ENCODE measurements at places on chromosomes 4 and X.
A peak's percentile ranks its signal among the peaks of the same experiment; 100 is the strongest.

GRCh38 chr4:36392916-36393315 is 111.5 kb downstream of the DTHD1 start:
- no peak for DNase-seq

DNA sequence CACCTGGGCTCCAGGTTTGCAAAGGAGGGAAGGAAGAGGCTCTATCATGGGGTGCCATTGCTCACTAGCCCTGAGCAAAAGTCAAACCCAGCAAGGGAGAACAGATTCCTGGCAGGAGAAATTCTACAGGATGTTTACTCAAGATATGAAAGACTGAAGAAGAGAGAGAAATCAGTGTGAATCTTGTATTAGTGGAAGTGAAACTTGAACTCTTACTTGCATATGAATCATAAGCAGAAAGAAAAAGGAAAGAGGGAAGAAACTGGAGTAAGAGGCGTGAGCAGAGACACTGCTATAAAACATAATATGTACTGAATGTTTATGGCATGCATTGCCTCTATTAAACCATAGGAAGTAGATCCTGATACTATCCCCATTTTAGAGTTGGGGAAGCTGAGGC is 60.9 kb downstream of the C4orf46 start:
- no peak for DNase-seq

- no peak for DNase-seq
These were observed 106.8 kb upstream of the CBLL2 start for GRCh38 chrX:22165732-22166457.

- no peak for DNase-seq
These were observed 29.7 kb downstream of the SYNPO2 start for GRCh38 chr4:118918388-118918787.

DNA sequence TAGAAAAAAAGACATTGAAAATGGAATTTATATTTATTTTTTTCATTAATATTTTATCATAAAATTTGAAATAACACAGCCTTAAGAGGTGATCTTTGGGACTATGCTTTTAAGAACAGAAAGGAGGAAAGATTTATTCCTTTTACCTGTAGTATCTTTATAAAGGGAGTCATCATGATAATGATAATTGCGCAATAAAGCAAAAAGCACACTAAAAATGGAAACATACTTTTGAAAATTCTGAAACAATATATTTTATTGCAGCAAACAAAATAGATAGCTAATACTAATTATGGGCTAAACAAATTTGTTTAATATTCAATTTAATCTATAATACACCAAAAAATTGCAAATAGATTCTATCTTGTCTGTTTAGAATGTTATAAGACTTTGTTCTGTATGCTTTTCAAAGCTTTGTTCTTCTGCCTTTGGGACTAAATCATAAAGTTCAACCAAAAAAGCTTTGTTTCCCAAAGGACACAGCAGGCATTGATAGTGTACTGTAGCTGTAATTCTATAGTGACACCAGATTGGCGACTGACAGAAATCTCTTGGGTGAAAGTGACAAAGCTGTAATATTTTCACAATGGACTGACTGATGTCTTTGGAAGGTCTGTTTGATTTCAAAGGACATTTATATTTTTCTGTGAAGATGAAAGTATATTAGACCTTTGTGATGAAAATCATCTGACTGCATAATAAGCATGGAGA is 2156.6 kb upstream of the TENM3 start:
- DNase-seq = no peak

GRCh38 chr4:4803912-4804296 is 55.6 kb upstream of the MSX1 start:
- no peak for DNase-seq

DNA sequence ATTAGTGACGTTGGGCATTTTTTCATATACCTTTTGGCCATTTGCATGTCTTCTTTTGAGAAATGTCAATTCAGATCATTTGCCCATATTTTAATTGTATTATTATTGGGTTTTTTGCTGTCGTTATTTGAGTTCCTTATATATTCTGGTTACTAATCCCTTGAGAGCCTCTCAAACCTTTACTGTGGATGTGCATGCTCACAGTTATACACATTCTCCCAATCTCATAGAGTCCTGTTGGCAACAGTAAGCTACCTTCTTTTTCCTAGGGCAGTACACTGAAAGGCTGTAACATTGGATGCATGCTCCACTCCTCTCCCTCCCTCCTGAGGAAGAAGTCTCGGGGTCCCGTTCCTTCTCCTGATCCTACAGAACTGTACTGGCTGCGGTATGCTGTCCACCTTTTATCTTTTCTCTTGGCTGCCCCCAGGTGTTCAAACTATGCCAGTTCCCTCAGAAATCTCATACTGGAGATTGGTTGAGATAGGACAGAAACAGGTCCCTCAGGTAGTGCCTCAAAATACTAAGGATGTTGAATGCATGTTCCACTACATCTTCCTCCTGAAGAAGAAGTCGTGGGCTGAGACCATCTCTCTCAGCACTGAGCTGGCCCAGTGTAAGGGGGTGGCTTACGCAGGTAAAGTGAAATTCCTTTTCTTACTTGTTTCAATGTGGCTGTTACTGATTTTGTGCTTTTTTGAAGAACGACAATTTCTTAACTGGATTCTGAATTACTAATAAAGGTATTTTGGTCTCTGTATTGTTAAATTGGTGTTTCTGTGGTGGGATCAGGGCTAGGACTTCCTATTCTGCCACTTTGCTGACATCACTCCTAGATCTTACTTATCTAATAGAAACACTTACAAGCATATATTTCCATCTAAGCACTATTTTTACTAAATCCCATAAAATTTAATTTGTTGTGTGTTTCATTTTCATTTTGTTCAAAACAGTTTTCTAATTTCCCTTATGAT is 145.4 kb upstream of the HUWE1 start:
- DNase-seq = peak; percentile 8

- DNase-seq = no peak
These were observed 97.5 kb upstream of the STX18 start for GRCh38 chr4:4639370-4639769.

GRCh38 chrX:78314561-78314960 is 12.8 kb downstream of the CYSLTR1 start:
- DNase-seq = no peak

DNA sequence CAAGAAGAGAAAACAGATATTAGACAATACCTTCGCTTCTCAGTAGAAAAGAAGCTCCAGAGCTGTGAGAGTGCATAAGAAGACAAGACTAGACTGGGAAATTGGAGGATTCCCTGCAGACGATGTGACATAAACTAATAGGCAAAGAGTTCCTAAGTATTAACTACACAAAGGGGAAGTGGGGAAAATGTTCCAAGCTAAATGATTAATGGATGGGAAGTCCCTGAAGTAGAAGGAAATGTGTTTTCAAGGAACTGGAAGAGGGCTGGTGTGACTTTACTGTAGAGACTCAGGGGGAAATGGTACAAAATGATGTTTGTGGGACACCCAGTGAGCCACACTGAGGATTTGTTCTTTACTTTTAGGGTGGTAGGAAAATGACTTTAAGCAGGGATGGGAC is 69.7 kb upstream of the DCLK2 start:
- DNase-seq = no peak

DNA sequence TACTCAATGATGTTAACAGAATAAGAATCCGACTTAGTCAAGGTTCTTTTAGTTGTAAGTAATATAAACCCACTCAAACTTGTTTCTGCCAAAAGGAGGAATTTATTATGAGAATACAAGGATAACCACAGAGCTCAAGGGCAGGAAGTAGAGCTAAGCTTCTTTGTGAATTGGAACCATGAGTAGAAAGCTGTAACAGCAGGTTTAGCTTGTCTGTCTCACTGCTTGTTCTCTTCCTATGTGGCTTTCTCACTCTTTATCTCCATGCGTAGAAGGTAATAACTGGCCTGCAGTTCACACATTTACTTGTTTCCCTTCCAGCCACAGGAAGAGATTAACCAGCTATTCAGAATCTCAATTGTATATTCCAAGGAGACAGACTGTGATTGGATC is 378.3 kb downstream of the PPP1R2C start:
- no peak for DNase-seq

DNA sequence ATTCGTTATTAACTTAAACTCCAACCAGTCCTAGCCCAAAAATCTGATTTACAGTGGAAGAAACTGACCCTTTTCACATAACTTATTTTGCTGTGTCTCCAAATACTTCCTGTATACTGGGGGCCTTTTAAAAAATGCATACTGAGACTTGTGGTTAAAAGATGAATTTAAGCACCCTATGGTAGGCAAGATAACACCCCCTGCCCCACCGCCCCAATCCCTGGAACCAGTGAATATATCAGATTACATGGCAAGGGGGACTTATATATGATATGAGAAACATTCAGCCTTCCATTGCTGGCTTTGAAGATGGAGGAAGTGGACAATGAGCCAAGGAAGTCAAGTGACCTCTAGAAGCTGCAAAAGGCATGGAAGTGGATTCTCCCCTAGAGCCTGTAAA is 3.1 kb upstream of the CLCN3 start:
- DNase-seq = no peak

DNA sequence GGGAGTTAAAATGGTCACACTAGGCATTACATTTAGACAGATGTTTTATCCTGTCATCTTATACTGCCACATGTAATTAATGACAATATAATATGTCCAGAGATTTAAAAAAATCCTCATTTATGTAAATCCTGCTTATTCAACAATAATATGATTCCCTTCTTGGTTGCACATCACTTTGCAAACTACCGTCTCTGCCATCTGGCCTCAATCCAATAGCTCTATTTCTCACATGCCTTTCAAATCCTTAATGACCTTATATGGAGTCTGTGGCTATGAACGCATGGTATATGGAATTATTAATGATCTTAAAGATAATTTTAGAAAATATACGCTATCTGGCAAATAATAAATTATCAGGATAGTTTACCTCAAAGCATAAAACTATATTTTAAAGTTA is 144.5 kb downstream of the NPNT start:
- no peak for DNase-seq

GRCh38 chr4:150215601-150216000 is 137.4 kb downstream of the DCLK2 start:
- no peak for DNase-seq

DNA sequence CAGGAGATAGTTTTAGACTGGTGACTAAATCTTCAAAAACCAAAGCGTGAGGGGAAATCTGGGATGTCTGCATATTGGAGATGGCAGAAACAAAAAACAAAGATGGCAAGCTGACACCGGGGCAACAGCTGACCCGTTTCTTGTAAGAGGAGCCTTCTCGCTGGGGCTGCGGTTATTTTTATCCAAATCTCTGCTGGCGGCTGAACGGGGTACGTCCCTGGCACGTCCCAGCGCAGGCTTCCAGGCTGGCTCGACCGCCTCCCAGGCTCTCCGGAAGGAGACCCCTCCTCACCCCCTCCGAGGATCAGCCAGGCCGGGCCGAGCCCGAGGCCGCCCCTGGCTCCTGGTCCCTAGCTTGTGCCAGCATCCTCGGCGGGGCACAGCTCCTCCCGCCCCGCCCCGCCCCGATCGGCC is 403 bp downstream of the SGCB start:
- DNase-seq = peak; percentile 77

Measured in right kidney (tissue), 9 donors.